ENCODE measurements at places on chromosomes 11 and 22.

DNA sequence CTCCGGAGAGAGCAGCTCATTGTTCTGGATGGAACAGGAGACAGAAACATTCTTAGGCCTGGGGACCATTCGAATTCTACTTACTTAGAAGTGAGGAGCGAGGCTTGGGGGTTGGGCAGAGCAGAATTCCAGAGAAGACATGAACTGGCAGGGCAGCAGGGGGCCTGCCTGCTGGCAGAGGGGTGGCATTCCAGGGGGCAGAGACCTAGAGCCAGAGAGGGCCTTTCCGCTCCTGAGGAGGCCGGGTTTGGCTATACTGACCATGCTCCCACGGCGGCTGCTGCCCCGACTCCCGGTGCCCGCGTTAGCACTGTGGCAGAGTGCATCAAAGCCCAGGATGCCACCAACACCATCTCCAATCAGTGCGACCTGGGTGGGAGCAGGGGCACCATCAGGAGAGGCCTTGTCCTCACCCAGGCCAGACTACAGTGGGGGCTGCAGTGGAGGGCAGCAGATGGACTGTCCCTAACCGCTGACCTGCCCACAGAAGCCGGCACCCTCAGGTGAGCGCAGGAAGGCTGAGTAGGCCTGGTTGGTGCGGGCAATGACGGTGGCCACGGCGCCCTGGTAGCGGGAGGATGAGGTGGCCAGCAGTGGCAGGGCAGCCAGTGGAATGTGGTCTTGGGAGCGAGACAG lies 7.4 kb downstream of the PITPNM1 start:
- no peak for DNase-seq

- no peak for DNase-seq
Observed at GRCh38 chr22:35024364-35024692, 41.6 kb upstream of the ISX start.

DNA sequence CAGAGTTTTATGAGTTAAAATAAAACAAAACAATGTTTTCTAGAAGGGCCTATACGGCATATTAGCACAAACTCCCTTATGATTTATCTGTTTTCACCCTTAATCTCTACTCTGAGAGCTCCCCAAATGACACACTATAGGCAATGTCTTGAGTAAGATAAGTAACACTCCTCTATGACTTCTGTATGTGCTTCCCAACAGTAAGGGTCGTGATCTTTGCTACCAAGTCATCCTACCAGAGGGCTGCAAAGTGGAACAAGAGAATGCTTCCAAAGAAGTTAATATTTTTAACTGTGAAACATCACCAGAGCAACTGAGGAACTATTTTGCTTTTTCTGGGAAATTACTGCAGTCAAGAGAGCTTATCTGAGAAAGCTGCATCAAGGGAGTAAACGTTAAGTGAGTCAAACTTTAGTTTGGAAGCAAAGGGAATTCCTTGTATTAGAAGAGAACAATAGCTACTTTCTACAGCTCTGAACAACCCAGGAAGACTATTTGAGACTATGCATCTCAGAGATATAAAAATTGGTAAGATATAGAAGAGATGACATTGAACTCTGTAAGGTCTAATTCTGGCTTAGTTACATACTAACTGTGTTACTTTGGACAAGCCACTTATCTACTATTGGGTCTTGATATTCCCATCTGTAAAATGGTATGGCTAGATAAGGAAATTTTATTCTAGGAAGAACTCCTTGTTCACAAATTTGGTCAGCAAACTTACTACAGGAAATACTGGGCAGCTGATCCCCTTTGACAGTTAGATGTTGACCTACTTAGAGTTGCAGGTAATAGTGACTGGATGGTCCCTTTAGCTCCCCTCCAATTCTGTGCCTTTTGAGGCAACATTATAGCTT lies 43.7 kb upstream of the CCDC34 start:
- DNase-seq, result no peak

GRCh38 chr11:44596525-44597276 lies 31.2 kb downstream of the CD82 start:
- no peak for DNase-seq

GRCh38 chr11:73956876-73957653 lies 6.2 kb downstream of the DNAJB13 start:
- DNase-seq, result no peak

DNA sequence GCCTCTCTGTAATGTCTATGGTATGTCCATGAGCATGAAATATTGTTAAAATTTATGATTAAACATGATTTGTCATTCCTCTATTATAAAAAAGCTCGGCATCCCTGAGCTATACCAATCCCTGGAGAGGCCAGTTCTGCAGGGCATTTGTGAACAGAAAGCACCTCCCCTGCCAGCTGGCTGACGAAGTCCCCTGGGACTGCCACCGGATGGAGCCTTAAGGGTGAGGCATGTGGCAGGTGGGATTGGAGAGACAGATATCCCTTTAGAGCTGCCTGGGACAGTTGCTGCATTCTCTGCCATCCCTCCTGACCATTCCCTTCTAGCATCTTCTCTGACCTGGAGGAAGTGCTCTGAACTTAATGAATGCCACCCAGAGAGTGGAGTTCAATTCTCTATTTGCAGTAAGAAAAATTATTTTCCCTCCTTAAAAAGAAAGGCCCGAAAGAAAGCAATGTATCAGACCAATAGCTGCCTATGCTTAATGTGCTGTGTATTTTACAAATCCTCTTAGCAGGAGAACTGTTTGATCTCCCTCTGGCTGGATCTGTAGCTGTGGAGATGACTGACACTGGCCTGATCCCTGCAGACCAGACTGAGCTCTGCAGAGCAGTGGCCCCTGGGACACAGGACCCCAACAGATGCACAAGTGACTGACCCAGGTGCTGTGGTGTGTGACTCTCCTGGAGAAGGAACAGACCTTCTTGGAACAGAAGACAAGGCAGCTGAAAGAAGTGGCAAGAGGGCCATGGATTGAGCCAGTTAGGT lies 219.0 kb upstream of the NAV2 start:
- no peak for DNase-seq

GRCh38 chr22:20728523-20729190 lies 45.3 kb upstream of the SERPIND1 start:
- peak; percentile 58 for DNase-seq

DNA sequence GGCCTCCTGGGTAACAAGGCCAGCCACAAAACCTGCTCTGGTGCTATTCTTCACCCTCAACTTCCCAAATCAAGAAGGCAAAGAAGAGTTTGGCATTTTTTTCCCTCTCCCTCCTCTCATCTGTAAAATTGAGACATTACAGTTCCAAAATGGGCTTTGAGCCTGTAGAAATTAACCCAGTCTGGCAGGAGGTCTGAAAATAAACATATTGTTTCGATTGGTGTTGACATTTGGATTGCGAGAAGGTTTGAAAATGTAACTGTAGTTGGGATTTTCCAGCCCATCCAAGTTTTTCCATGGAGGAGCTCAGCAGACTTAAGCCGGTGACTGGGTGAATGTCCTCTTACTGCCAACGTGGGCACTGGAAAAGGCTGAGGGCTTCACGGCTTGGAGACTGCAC lies 35.0 kb upstream of the ALX4 start:
- no peak for DNase-seq

Measured in putamen (tissue), 1 donor.